Caudate nucleus (tissue), 63 donors: ENCODE measurements at places on chromosomes 12 and 14.

DNA sequence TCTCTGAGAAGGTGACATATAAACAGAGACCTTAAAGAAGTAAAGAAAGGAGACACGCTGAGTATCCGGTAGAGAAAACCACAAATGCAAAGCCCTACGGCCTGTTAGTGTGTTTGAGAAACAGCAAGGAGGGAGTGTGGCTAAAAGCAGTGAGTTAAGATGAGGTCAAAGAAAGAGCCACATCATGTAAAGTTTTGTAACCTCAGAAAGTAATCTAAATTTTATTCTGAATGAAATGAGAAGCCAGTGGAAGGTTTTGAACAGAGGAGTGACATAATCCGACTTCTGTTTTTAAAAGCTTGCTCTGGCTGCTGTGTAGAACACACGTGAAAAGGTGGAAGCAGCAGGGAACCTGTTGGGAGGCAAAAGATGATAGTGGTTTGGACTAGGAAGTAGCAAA, 32.6 kb downstream of the PPP2R5E start:
- no peak for DNase-seq

DNA sequence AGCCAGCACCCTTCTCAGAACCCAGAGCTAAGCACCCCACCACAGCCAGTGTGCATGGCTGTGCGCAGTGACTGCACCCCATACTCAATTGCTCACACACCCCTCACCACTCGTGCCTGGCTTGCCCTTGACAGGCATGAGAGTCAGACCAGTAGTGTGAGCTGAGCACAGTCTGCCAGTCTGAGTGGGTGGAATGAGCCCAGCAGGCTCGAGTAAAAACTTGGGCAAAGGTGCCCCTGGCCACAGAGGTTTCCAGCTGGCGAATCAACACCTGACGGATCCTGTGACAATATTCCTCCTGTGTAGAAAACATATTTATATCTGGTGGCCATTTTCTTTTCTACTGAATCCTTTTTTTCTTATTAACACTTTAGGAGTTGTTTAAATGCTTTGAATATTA, 202.5 kb downstream of the TMEM117 start:
- no peak for DNase-seq

DNA sequence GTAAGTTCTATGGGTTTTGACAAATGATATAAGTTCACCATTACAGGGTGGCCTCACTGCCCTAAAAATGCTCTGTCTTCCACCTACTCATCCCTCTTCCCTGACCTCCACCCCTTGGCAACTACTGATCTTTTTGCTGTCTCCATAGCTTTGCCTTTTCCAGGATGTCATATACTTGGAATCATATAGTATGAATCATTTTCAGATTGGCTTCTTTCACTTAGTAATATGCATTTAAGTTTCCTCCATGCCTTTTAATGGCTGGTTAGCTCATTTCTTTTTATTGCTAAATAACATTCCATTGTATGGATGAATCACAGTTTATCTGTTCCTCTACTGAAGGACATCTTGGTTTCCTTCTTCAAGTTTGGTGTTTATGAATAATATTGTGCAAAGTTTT, 14.0 kb upstream of the PEX5 start:
- no peak for DNase-seq

GRCh38 chr14:48876806-48877340, 709.3 kb downstream of the RPS29 start:
- no peak for DNase-seq

- no peak for DNase-seq
These were observed 733 bp upstream of the PPFIBP1 start for GRCh38 chr12:27523305-27523641.
